ENCODE measurements at places on chromosomes 4 and X.

DNA sequence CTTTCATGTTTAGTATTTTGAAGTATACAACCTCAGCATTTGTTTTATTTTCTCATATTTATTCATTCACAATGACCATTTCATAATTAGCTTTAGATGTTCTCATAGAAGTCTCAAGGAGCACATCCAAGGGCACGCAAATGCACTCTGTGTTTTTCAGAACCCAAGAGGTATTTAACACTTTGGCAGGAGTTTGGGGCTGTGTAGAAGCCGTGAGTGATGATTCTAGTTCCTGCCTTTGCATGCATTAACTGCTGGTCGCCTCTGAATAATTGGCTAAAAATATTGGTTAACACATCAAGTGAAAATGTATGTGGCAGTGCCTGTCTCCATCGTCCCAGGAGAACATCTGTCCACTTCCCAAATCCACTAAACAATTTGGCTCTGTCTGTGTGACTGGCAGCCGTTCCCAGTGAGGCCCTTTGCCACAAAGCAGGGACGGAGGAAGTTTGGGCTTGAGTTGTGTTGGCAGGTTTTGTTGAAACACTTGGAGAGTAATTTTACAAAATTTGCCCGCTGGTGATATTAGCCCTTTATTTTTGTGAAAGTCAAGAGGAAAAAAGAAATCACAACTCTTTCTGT is 730.7 kb upstream of the SLIT2 start:
- no peak for DNase-seq

DNA sequence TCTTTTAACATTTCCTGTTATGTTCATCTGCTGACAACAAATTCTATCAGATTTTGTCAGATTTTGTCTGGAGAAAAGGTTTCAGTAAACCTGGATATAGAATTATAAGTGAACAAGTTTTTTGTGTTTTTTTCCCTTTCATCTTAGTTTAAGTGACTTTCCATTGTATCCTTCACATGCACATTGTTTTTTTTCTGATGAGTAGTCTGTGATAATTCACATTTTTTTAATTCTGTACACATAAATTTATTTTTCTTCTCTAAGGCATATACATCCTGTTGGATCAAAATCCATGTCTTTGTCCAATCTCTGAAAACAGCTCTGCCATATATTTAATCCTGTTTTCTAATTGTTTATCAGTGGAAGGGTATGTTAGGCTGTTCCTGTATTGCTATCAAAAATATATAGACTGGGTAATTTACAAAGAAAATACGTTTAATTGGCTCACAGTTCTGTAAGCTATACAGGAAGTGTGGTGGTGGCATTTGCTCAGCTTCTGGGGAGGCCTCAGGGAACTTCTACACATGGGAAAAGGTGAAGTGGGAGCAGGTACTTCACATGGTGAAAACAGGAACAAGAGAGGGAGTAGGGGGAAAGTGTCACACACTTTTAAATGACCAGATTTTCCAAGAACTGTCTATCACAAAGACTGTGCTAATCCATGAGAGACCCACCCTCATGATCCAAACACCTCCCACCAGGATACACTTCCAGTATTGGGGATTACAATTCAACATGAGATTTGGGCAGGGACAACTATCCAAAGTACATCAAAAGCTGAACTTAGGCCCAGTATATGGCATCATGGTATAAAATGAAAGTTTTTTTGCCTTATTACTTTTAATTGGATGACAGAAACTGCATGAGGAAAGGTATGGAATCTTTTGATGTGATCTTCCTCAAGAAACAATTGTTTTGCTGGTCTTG is 45.6 kb upstream of the GRID2 start:
- no peak for DNase-seq

- no peak for DNase-seq
Measured at GRCh38 chr4:82437285-82438005, 7.1 kb downstream of the ENOPH1 start.

DNA sequence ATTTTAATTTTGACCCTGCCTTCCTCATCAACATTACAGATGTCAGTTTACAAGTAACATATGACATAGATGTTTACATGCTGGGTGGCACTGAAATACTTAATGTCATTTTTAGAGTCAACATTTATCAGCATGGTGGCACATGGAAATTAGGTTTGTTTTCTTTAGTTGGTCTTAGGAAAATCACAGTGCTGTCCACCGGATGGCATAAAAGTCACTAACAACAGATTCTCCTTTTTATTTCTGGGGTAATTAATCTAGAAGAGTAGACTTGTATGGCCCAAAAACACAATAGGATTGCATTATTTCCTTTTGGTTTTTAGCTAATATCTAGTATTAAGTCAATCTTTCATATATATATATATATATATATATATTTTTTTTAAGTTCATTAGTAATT is 88.6 kb upstream of the HHIP start:
- DNase-seq, result no peak

- DNase-seq, result no peak
Measured at GRCh38 chrX:50762578-50762977, 51.4 kb downstream of the SHROOM4 start.

- DNase-seq, result no peak
Measured at GRCh38 chrX:11266573-11267003, 26.6 kb upstream of the AMELX start.

DNA sequence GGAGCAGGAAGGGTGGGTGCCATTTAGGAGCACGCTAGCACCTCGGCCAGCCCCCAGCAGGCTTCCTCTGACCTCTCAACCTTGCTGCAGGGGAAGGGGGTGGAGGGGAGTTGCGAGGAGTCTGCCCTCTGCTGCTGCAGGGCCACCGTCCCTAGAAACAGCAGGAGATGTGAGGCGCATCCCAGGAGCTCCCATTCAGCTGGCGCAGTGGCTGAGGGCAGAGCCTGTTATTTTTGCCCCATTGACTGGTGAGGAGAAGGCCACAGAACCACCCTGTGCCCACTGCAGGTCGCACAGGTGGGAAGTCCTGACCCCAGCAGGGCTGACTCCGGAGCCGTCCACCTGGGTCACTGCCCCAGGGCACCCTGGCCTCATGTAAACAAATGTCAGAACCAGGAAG is 8.0 kb downstream of the PDE6B start:
- no peak for DNase-seq

DNA sequence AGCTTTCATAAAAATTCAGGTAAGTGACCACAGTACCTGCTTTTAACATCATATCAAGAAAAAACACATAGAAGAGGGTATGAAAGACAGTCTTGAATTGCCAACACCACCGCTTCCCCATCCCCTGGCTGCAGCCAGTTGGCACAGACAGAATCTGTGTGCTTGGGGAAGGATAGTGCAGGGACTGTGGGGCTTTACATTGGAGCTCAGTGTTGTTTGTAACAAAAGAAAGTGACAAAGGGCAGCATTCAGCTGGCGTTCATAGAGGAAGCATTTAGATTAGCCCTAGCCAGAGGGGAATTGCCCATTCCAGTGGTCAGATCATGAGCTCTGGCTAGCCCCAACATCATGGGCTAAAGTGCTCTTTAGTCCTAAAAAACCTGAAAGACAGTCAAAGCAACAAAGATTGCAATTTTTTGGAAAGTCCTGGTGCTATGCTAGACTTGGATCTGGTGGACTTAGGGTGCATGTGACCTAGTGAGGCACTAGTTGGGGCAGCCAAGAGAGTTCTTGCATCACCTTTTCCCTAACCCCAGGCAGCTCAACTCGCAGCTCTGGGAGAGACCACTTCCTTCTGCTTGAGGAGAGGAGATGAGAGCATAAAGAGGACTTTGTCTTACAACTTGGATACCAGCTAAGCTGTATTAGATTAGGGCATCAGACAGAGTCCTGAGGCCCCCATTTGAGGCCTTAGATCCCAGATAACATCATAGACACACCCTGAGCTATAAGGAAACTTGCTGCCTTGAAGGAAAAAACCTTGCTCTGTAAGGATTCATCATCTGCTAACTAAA is 1602.4 kb upstream of the ADGRL3 start:
- DNase-seq, result no peak

GRCh38 chrX:24081661-24082154 is 27.0 kb downstream of the EIF2S3 start:
- no peak for DNase-seq

DNA sequence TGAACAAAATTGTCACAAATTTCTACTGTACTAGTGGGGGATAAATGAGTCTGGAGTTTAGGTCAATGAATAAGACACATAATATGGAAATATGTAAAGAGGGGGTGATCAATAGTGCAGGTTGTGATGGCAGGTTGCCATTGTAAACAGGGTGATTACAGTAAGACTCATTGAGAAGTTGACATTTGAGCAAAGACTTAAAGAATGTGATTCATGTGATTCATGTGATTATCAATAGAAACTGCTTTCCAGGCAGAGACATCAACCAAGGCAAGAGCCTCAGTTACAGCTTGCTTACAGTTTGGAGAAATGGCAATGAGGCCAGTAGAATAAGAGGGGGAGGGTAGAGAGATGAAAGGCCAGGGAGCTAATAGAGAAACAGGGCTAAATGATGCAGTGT is 45.8 kb upstream of the GIMD1 start:
- DNase-seq, result no peak

DNA sequence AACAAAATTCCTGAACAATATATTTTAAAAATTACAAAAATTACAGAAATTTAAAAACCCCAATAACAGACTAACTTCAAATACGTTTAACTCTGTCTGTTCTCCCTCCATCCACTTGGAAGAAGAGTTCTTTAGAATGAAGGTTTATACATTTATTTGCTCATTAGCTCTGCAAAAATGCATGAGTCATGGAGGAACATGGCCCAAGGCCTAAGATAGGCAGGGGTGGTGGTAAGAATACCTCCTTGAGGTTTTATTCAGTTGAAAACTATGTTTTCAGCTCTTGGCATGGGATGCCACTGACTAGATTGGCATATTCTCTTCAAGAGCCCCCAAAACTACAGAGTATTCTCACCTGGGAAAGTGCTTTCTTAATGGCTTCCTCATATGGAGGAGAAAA is 8.8 kb upstream of the LRRC66 start:
- no peak for DNase-seq

- DNase-seq, result no peak
Measured at GRCh38 chr4:170769862-170770261, 680.1 kb upstream of the AADAT start.

- DNase-seq, result no peak
Measured at GRCh38 chrX:21946925-21947641, 6.6 kb downstream of the SMS start.

GRCh38 chr4:129220254-129220653 is 124.3 kb downstream of the C4orf33 start:
- DNase-seq, result no peak

DNA sequence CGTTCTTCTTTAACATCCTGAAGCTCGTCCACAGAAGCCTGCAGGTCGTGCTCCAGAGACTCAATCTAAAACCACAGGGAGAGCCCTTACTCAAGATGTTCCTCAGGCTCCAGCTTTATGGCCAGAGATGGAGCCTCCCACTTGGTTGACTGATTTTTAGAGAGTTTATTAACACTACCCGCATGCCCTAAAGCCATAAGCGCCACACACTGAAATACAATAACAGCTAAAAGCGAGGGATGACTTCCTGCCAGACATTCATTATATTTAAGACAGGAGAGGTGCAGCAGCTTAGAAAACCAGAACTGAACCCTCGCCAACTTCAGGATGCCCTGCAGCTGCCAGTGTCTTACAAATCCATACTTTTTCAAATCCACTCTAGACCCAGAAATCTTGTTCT is 42.0 kb downstream of the SOD3 start:
- DNase-seq, result no peak

DNA sequence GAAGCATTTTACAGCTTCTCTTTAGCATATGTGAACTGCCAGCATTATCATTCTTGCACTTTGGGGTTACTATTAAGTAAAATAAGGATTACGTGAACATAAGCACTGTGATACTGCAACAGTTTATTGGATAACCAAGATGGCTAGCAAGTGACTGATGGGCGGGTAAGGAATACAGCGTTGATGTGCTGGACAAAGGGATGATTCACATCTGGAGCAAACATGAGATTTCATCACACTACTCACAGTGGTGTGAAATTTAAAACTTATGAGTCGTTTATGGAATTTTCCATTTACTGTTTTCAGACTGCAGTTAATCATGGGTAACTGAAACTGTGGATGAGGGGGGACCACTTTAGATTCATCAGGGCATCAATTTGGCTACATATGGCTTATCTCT is 16.0 kb downstream of the NBDY start:
- DNase-seq, result no peak

DNA sequence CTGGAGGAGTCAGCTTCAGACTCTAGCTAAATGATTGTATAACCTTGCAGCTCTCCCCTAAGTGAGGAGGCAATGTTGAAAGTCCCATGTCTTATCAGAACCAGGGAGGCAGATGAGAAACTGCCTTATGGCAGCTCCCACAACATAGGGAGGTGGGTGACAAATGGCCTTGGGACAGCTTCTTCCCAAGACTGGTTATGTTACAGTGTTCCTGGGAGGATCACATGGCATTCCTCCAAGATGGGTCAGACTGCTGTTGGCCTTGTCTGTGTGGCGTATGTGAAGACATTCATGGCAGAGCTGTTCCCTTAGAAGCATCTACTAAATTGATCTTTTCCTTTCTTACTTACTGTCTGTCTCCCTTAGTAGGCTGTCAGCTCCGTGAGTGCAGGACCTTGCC is 42.0 kb downstream of the HPRT1 start:
- DNase-seq, result no peak

DNA sequence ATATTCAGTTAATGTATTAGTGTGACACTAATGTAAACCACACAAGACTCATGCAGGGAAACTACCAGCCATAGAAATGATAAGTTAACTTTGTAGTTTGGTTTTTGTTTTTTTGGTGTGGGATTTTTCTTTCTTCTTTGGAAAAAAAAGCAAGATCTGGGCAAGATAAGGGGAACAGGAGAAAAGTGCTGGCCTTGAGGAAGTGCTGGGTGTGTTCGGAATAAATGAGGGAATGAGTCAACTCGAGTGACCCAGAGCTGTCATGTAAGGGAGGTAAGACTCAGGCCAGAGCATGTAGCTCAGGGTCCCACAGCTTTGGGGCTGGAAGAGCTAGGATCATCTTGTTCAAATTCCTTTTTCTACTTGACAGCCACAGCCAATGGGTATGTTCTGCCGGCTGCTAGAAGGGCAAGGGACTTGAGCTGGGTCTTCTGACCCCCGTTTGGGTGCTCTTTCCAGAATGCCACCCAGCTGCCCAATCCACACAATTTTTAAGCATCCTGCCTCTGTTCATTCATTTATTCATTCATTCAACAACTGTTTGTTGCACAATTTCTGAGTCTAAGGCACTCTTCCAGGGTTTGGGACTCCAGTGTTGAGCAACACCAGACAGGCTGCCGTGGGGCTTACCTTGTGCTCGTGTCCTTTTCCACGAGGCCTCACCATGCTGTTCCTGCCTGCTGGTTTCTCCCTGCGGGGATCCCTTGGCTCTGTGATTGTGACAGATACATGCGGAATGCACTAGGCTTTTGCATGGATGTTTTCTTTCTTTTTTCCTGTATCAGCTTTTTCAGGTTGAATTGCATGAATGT is 54.5 kb downstream of the CLDN34 start:
- DNase-seq, result no peak

- DNase-seq, result no peak
Measured at GRCh38 chr4:13455411-13455810, 28.7 kb downstream of the RAB28 start.

GRCh38 chr4:3201718-3202702 is 46.9 kb upstream of the MSANTD1 start:
- no peak for DNase-seq
